Activated CD8-positive, alpha-beta memory T cell treated with anti-CD3 and anti-CD28 coated beads for 4 hours (primary cell): ENCODE measurements at places on chromosomes 12 and 14.
A peak's percentile ranks its signal among the peaks of the same experiment; 100 is the strongest.

- no peak for DNase-seq
Measured at GRCh38 chr14:100649173-100649519, 61.9 kb upstream of the BEGAIN start.

DNA sequence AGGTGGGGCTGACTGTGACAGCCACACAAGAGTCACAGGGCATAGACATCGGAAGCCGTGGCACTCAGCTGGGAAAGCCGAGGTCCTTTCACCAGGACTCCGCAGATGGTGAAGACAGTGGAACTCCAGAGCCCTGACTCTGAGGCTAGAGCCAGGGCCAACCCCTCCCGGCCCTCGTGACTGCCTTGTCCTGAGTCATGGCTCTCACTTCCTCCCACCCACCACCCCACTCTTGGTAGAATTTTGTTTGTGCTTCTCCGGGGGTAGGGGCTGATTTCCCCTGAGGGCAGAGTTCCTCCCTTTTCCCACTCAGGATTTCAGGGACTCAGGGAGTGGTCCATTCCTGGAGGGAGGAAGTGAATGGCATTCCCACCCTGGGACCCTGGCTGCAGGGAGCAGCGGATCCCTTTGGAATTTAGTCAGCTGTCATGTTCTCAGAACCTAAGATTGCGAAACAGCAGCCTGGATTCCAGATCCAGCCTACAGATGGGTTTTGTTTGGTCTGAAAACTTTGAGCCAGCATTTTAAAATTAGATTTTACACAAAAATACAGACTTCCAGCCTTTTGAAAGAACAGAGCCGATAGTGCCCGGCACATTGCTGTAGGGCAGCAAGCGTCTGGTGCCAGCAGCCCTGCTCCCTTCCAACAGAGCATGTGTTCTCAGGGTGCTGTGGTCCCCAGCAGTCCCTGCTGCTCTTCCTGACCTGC is 50.7 kb downstream of the TPCN1 start:
- no peak for DNase-seq

DNA sequence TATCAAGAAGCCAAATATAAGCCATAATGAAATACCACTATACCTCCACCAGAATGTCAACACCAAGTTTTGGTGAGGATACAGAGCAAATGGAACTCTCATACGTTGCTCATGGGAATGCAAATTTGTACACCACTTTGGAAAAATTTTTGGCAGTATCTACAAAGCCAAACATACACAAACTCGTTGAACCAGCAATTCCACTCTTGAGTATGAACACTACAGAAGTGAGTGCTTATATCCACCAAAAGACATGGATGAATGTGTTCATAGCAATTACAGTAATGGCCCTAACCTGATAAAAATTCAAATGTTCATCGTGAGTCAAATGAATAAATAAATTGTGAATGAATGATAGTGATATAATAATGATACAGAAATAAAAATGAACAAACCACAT is 24.8 kb downstream of the C12orf71 start:
- DNase-seq: no peak

GRCh38 chr14:71538938-71539649 is 393.1 kb upstream of the RGS6 start:
- DNase-seq: no peak

DNA sequence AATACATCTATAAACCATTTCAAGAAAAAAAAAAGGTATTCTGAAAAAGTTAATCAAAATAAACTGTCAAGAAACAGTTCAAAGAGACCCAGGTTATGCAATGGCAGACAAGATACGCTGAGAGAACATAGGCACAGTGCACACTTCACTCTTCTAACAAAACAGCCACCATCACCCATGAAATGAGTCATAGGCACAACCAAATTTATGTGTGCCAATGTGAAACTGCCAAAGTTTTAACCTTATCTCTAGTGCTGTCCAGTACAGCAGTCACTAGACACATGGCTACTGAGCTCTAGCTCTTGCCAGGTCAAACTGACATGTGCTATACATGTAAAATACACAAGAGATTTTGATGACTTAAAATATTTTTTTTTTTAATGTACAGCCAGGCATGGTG is 1.4 kb downstream of the CEP128 start:
- DNase-seq: no peak

DNA sequence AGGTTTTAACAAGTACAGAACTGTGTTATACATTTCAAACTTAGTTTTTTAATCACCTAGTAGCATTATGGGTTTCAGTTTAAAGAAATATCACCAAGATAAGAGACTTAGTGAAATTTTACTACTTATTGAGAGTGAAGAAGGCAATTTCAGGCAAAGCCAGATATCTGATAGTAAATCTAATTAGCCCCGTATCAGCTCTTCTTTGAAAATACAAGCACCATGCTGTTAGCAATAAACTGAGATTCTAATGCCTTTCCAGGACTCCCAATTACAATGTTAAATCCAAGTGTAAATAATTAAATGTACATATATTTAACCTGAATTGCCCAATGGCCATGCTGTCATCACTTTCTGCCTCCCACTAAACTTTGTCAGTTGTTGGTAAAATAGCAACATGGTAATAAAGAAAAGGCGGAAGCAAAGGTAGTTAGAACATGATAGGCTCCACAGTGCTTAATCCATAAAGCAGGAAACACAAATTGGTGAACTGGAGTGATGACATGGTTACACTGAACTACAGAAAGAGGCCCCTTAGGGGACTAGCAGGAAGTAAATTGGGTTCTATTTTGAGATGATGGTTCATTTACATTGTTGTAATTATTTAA is 646.1 kb downstream of the C12orf50 start:
- no peak for DNase-seq

GRCh38 chr12:5134861-5135525 is 91.3 kb downstream of the KCNA5 start:
- no peak for DNase-seq

DNA sequence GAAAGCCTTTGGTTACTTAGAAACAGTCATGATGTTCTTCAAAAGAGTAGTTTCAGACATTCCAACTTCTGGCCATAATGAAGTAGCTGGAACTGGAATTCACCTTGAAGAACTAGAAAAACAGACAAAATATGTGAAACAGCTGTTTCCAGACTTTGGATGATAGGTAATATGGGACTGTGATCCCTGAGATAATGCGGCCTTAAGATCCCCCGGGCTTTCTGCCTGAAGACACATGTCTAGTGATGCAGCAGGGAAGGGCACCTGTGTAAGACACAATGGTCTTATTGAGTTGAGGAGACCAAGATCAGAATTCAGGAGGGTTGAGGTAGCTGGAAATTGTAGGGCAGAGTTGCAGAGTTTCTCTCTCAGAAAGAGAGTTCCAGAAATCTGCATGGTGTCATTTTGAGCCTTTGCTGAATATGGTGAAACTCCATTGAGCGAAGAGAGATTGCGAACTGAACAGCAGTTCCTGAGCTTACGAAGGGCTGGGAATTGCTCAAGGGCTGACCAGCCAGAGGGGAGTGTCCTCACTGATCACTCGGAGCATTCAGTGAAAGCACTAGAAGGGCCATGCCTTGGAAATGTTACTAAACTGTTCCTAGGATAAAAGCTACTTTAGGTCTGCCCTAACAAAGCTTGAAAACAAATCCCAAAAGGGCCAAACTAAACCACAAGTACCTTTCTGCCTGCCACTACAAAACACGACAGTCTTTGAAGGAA is 41.7 kb upstream of the FRS2 start:
- no peak for DNase-seq

GRCh38 chr14:68384335-68384734 is 408.5 kb downstream of the ZFP36L1 start:
- DNase-seq: no peak

DNA sequence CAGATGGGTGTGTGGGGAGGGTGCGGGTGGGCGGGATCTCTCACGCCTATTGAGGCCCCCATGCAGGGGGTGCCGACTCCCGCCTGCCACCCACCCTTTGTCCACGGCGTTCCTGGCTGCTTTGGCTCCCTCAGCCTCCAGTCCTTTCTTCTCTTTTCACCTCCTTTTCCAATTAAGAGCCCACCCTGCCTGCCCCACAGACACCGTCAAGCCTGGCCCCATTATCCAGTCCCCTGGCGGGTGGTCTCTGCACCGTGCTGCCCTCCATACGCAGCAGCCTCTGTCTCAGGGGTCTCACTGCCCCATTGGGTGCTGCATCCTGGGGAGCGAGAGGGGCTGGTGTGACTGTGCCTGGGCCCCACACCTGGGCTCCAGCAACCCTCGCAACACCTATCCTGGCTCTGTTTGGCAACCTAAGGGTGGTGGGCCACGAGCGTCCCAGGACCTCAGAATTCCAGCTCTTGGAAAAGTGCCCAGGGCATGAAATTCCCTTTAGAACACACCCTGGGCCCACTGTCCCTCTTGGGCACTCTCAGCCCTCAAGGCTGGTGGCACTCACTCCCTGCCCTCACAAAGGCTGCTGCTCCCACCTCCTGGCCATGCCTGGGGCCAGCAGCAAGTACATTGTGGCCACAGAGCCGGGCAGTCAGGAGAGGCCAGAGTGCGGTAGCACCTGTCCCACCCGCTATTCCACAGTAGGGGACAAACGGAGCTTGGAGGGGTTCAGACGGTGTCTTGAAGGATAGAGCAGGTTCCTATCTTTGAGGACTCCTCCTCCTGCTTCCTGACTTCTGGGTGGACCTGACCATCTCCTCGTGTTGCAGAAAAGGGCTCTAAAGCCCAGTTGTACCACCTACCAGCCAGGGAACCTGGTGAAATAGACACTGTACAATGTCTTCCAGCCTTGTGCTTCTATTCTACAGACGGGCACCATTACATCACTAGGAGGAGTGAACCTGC is 114.1 kb downstream of the KIF26A start:
- no peak for DNase-seq

DNA sequence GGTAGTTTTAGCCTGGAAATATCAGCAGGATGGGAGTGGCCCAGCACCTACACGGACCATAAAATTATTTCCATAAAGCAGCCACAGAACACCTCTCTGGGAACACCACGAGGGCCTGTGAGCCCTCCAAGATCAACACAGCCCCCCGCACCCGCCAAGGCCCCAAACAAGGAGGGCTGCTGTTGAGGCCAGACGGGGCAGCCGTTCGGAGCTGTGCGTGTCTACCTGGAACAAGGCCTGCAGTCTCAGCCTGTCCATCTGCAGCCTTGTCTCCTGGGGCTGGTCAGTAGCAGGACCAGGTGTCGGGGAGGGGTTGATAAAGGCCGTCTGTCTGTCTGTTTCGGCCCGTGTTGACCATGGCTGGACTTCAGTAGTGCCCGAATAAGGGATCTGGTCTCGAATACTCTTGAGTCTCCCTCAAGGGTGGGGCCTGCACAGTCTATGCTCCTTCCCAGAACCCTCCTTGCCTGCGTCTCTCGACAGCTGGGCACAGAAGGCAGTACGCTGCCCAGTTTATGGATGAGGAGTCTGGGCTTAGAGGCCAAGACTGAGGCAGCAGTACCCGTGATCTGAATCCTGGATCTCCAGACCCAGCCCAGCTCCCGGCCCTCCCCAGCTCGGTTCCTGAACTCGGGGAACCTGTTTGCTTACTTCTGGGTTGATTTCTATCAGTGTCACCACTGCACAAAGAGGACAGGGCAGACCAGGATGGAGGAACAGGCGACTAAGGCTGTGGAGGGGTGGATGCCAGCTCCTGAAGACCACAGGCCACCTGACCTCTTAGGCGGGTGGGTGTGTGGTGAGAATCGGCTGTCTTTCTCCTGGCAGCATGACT is 23.1 kb upstream of the DLK1 start:
- DNase-seq: no peak

DNA sequence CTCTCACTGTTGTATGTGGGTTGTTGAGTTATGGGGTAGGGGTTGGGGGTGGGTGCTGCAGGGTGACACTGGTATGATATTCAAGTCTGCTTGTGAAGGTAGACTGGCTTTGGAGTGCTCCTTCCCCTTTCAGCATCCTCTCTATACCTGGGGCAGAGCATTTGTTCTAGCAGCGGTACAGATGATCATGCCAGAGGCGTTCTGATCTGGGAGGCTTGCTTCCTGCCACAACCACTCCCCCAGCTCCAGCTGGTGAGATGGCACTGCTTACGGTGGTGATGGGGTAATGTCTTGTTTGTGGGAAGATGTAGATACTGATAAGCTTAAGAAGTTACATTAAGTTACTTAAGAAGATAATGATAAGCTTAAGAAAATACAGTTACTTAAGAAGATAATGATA is 131.8 kb downstream of the ERC1 start:
- DNase-seq: peak; percentile 20

GRCh38 chr14:103132381-103133209 is 9.3 kb downstream of the TNFAIP2 start:
- no peak for DNase-seq

DNA sequence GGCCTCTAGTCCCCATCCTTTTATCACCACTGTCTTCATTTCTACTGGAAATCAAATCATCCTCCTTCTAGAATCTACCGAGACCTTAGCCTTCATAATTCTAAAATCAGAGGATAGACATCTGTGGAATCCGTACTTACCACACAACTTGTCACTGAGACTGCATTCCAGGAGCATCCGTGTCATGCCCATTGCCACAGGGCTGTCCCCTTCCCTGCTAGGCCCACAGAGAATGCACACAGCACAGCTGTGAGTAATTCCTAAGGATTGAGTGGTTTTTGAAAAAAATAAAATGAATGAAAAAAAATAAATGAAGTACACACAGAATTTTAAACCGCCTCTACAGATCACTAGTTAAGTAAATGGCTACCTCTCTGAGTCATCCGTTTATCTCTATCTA is 21.0 kb upstream of the MAGOHB start:
- no peak for DNase-seq

DNA sequence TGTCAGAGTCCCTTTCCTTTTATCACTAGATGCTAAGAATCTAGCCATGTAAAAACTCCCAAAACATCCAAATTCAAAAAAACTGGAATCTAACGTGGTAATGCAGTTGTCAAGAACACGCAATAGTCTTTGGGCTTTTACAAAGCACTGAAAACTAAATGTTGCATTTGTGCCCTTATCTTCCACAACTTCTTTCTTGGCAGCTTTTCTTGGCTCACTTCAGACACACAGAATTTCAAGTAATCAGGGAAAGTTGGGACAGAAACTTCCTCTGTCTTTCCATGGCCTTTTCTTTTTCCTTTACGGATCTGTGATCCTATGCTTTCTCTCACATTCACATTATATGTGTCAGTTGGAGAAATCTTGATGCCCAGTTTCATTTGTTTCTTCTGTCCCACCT is 136.0 kb downstream of the CRADD start:
- DNase-seq: no peak

- DNase-seq: no peak
Measured at GRCh38 chr12:116382686-116383530, 105.4 kb upstream of the MED13L start.

- no peak for DNase-seq
Measured at GRCh38 chr12:83954956-83955601, 957.5 kb downstream of the SLC6A15 start.

- DNase-seq: no peak
Measured at GRCh38 chr14:79645753-79646362, 565.4 kb downstream of the DIO2 start.
